ENCODE measurements at places on chromosomes 7 and 10.

GRCh38 chr10:67935223-67935622, 50.8 kb downstream of the SIRT1 start:
- no peak for DNase-seq

- peak; percentile 100 for DNase-seq
Observed at GRCh38 chr10:71860243-71861029, 9.4 kb upstream of the PSAP start.

DNA sequence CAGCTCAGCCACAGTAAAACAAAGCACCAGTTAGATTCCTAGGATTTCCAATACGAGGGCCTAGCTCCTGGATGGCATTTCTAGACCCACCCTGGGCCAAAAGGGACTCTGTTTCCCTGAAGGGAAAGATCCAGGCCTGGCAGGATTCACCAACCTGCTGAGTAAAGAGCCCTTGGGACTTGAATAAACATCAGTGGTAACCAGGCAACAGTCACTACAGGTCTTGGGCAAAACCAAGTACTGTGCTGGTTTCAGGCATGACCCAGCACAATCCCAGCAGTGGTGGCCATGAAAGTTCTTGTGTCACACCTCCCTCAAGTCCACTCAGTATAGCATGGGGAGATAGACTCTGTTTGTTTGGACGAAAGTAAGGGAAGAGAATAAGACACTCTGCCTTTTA, 31.0 kb upstream of the STARD3NL start:
- no peak for DNase-seq

GRCh38 chr10:90846746-90847145, 11.1 kb downstream of the HTR7 start:
- DNase-seq = no peak
